Cardiac muscle cell (in vitro differentiated cells and primary cell): ENCODE measurements at places on chromosomes 12 and 14. TPM values are rescaled to one million over a fixed set of nuclear protein-coding genes. Genes with fewer than 3 reads are reported as not detected.

DNA sequence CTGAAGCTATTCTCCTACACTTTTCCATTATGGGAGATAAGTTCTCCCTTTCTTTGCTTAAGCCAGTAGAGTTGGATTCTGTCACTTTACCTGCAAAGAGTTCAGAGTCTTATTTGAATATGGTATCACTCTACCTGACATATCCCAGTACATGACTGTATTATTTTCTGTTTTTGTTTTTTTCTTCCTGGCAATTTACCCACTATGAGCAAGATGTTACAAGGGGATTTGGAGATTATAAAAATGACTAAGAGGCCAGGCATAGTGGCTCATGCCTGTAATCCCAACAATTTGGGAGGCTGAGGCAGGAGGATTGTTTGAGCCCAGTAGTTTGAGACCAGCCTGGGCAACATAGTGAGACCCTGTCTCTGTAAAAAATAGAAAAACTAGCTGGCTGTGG, 46.4 kb upstream of the CHST11 start:
- no peaks in the 10 kb centered on the region for H3K27me3 ChIP-seq
- no peak overlapping the region for H3K4me3 ChIP-seq
- H3K4me1 ChIP-seq, result peaks cover 7% of the 10 kb centered on the region
- no peak overlapping the region for H3K27ac ChIP-seq

- H3K27ac ChIP-seq, result no peak overlapping the region
- H3K4me1 ChIP-seq, result no peaks in the 10 kb centered on the region
- no peak for DNase-seq
- H3K36me3 ChIP-seq, result no peaks in the 10 kb centered on the region
- peaks cover 3% of the 10 kb centered on the region for H3K27me3 ChIP-seq
Observed at GRCh38 chr14:88256997-88257950, 65.8 kb downstream of the KCNK10 start.

CRIP1 gene
- total RNA-seq, result 46.9 and 51.1 TPM in 2 replicates

VPS37B gene
- 47.3 and 52.1 TPM in 2 replicates for total RNA-seq

TSPAN8 gene
- total RNA-seq, result not detected in 2 replicates
